ENCODE measurements at places on chromosomes 11 and 22. TPM values are rescaled to one million over a fixed set of nuclear protein-coding genes. Genes with fewer than 3 reads are reported as not detected.

The FLRT1 gene
- not detected for total RNA-seq

The CYB5R2 gene
- 1.5 TPM for total RNA-seq

The OR10G7 gene
- total RNA-seq = not detected

The TYR gene
- not detected for total RNA-seq

The HOATZ gene
- not detected for total RNA-seq

The KRTAP5-10 gene
- total RNA-seq = not detected

The MMP7 gene
- 0.31 TPM for total RNA-seq

The OVOL1 gene
- not detected for total RNA-seq

The BTBD18 gene
- total RNA-seq = not detected

The CSNK2A3 gene
- total RNA-seq = 1.3 TPM

The MYRF gene
- total RNA-seq = 0.31 TPM

The WT1 gene
- not detected for total RNA-seq

The SEPTIN3 gene
- 0.10 TPM for total RNA-seq

The INS gene
- total RNA-seq = not detected

Measured in mononuclear cell (primary cell).